ENCODE measurements at places on chromosomes 12 and 14.

- no peak for DNase-seq
Observed at GRCh38 chr14:104647467-104648043, 41.9 kb upstream of the INF2 start.

DNA sequence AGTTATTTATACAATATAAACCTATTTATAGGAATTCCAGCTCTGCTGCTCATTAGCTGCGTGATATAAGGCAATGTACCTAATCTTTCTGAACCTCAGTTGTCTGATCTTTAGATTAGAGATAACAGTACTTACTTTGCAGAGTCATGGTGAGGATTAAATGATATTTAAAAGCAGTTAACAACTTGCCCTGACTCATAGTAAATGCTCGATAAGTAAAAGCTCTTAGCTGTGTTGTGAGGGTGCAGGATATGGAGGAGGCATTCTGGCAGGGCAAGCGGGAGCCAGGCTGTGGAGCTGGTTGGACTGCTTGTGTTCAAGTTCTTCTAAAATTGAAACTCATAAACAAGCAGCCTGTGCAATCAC is 140.0 kb upstream of the PRICKLE1 start:
- no peak for DNase-seq

- DNase-seq, result no peak
Observed at GRCh38 chr14:39426605-39427004, 5.6 kb downstream of the FBXO33 start.

DNA sequence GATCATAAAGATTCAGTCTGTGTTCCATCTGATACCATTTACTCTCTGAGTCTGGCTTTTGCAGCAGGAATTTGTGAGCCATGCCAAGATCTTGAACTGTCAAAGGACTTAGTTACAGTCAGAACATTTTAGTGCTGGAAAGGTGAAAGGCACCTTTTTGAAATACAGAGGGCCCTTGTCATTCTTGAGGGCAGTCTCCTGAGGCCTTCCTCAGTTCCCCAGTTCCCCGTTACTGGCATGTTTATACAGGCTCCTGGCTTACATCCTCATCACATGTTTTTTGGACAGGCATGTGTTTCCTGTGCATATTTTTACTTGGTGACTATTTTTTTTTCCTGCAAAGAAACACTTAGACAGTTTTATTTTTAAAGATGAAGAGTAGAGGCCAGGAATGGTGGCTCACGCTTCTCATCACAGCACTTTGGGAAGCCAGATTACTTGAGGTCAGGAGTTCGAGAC is 21.0 kb downstream of the CFAP54 start:
- no peak for DNase-seq

- DNase-seq, result no peak
Observed at GRCh38 chr12:42504049-42504448, 85.5 kb downstream of the PRICKLE1 start.

DNA sequence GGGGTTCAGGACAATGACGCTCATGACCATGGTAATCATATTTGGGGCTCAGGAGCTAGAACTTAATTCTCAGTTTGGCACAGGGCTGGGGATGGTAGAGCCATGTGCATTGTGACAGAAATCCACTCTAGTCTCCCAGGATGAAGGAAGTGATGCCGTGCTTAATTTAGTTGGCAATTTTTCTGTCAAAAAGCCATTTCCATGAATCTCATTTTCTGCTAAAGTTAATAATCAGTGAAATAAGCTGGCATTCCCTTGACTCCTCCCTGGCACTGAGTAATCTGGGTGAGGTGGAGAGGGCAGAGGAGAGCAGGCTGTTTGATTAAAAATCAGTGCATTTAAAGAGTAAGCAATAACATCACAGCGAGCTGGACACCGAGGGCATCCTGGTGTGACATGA is 45.0 kb upstream of the GPR68 start:
- no peak for DNase-seq

DNA sequence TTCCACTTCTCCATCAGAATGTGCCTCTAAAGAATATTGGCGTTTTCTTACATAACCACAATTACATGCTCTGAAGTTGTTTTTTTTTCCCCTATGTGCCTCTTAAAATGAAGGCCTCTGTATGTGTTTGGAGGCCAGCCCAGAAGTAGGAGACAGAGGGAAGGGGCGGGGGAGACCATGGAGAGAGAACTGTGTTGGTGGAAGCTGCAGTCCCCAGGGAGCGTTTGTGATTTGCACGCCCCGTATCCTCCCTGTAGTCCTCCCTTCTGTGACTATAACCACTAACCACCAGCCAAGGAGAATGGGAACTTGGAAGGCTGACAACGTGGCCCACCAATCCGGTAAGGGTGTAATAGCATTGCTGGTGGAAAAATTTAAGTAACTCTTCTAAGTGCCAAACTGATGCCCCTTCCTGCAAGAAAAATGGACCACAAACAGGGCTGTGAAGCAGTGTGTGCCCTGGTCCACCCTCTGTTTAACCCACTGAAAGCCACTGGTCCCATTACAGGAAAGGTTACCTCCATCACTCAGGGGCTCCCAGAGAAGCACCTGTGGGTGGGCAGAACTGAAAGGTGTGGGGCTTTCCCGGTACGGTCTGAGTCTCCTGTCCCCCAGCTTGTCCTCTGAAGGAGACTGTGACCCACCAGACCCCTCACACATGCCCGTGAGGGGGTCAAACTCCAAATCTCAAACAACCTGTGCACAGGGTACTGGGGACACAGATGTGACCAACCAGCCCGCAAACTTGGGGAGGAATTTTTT is 36.8 kb downstream of the CCDC88C start:
- DNase-seq, result no peak

DNA sequence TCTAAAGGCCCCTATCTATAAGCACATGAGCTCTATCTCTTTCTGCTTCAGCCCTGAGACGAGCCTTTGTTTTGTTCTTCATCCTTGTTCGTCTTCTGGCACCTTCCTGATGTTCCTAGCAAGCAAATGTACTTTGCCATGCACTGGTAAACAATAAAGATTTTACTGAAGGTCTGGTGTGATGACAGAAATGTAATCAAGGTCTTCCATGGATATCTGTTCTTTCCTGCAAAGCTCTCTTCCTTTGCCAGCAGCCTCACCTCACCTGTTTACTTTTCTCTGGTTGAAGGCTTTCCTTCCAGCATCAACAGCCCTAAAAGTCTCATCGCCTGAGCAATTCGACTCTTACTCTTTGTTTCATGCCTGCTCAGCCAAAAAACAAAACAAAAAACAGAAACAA is 330.3 kb downstream of the PCNX1 start:
- DNase-seq, result no peak

DNA sequence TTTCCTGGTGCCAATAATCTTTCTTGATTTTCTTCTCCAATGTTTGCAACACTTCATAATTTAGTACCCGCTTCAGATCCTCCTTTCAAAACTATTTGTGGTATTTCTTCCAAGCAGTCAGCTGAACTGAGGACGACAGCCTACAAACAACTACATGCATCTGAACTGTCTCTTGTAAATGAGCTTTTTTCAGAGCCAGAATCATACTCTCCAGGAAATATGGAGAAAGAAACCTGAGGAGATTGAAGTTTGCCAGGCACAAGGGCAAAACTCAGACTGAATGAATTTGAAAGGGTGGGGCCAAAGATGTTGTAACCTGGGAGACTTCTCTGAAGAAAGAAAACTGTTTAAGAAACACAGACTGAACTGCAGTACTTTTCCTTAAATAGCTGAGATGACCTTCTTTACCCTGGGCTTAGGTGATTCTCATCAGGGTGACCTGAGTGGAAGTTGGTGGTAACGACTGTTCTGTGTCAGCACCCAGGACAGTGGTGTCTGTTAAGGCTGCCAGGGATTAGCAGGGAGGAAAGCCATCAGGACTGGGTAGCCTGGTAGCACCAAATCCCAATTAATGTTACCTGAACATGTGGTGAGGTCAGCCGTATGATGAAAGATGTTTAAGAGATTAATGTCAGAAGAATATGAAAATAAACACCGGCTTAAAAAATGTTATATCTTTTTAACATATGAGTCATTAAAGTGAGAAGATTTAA is 95.0 kb downstream of the TGFB3 start:
- no peak for DNase-seq

- DNase-seq, result no peak
Observed at GRCh38 chr12:59936534-59936933, 340.7 kb downstream of the SLC16A7 start.

DNA sequence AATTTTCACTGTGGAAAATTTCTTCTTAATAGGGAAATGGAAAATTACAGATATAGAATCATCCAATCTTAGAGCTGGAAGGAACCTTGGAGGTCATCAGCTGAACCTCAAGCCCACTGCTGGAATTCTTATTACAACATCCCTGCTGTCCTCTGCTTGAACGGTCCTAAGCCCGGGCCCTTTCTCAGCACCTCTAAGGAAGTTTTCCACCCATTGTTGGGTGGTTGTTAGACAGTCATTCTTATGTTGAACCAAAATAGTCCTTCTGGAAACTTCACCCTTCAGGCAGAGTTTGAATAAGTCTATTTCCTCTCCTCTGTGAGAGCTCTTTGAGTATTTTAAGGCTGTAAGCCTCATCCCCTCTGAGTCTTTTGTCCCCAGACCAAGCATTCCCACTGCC is 70.7 kb downstream of the ZFP36L1 start:
- no peak for DNase-seq

DNA sequence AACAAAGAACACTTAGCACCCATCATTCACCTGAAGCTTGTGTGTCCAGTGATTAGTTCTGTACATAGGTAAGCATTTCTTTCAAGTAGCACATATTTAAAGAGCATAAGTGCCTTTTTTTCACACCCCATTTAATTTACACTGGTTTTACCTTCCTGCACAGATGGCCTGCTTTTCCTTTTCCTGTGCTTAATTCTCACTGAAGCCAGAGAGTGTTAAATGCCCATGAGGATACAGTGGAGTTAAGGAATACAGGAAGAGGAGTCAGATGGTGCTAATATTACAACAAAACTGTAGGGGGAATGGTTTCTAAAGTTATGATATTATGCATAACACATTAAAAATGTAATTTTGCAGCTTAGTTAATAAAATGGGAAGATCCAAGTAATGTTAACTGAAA is 31.0 kb upstream of the SLC38A1 start:
- DNase-seq, result no peak

GRCh38 chr12:69947897-69948296 is 122.9 kb downstream of the MYRFL start:
- no peak for DNase-seq

- peak; percentile 49 for DNase-seq
Observed at GRCh38 chr12:88781909-88782308, 201.6 kb upstream of the KITLG start.

DNA sequence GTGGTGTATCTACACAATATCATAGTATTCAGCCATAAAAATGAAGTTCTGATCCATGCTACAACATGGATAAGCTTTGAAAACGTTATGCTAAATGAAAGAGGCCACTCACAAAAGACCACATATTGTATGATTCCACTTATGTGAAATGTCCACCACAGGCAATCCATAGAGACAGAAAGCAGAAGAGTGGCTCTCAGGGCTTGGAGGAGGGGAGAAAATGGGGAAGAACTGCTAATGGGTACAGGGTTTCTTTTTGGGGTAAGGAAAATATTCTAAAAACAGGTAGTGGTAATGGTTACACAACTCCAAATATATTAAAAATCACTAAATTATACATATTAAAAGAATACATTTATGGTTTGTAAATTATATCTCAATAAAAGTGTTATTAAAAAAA is 16.5 kb downstream of the SCNN1A start:
- no peak for DNase-seq

- DNase-seq, result no peak
Observed at GRCh38 chr12:9127484-9127883, 11.8 kb upstream of the A2M start.

All from AG04449 (cell line).